Psoas muscle (tissue), 8 donors: ENCODE measurements at places on chromosomes 13 and 19. TPM values are rescaled to one million over a fixed set of nuclear protein-coding genes. Genes with fewer than 3 reads are reported as not detected.
A peak's percentile ranks its signal among the peaks of the same experiment; 100 is the strongest.

The COX6B2 gene
- total RNA-seq: not detected

- no peak overlapping the region for H3K4me3 ChIP-seq
- no peaks in the 10 kb centered on the region for H3K27me3 ChIP-seq
- H3K4me1 ChIP-seq: no peaks in the 10 kb centered on the region
- no peak for DNase-seq
- no peak overlapping the region for H3K27ac ChIP-seq
Observed at GRCh38 chr19:42374826-42375376, 15.2 kb downstream of the CNFN start.

DNA sequence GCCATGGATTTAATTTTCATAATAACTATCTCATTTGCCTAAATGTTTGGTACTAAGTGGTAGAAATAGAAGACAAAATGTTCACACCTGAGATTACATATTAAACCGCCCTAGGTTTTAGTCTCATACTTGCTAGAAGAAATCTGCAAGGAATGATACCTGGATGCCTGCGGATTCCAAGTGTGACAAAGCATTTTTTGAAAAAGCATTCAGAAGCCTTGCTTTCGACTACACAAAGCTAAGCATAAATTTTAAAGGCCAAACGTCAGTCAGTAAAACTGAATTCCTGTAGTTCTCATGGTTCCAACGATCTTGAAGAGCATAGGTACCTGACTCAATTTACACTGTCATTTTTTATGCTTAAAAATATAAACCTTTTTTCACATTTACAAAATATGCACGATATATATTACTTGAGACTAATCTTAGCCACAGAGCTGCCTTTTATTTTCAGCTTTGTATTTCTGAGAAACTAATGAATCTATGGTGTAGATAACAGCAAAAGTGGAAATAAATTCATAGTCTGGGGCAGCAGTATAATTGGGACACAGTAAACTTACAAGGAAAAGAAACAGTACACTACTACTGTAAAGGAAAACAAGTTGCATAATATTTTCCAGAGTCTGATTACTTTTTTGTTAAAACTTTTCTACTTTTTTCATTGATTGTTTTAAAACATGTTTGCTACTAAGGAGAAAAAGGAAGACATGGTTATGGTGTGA is 1.2 kb upstream of the LRRC63 start:
- no peaks in the 10 kb centered on the region for H3K4me1 ChIP-seq
- H3K27me3 ChIP-seq: no peaks in the 10 kb centered on the region
- H3K36me3 ChIP-seq: no peaks in the 10 kb centered on the region
- H3K4me3 ChIP-seq: peak overlapping the region; percentile 67

GRCh38 chr19:6450166-6450565 is 9.4 kb downstream of the SLC25A23 start:
- no peak for DNase-seq
- H3K27ac ChIP-seq: no peak overlapping the region
- peaks cover 3% of the 10 kb centered on the region for H3K36me3 ChIP-seq
- H3K27me3 ChIP-seq: no peaks in the 10 kb centered on the region

The MUC16 gene
- under 0.01 TPM for total RNA-seq
